ENCODE measurements at places on chromosomes 7 and 10.

GRCh38 chr7:118195837-118196474 lies 12.0 kb downstream of the LSM8 start:
- DNase-seq: peak; percentile 8

GRCh38 chr7:45028138-45028919 lies 28.3 kb downstream of the CCM2 start:
- DNase-seq: no peak

DNA sequence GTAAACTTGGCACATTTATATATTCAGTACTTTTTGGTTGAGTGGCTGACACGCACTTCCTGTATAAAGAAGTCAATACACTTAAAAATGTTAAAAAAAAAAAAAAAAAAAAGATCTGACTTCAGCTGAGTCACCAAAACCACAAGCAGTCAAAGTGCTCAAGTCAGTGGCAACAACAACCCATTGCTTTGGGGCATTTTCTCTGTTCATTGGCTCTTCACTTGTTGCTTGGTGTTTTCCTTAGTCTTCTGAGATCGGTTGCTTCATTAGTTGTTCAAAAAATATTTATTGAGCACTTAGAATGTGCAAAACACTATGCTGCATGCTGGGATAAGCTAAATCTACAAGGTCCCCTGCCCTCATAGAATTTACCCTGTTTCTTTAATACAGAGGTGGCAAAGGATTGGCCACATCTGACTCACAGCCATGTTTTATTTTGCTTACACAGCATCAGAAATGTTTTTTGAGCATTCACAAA lies 63.7 kb downstream of the ZNRF2 start:
- DNase-seq: no peak

GRCh38 chr10:70197235-70197945 lies 27.1 kb upstream of the SAR1A start:
- DNase-seq: peak; percentile 46

- no peak for DNase-seq
Observed at GRCh38 chr7:129866251-129866650, 86.5 kb downstream of the UBE2H start.

- no peak for DNase-seq
Observed at GRCh38 chr7:152014722-152015121, 10.8 kb upstream of the GALNT11 start.

GRCh38 chr7:121202834-121203233 lies 126.0 kb upstream of the WNT16 start:
- no peak for DNase-seq

DNA sequence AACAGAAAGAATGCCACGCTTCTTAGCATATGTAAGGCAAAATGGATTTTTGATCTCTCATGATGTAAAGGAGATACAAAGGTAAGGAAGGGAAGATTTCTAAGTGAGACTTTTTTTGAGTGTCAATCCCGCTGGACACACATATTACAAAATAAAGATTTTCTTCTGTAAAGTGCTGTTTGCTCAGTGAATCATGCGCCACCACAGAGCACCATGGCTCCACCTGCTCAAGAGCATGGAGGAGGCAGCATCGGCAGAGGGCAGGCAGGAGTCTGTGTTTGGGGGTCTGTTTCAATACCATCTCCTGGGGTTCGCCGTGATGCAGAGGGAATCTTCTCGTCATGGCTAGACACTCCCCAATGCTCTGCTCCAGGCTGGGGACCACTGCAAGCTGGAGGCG lies 83.5 kb downstream of the ALOX5 start:
- DNase-seq: no peak

DNA sequence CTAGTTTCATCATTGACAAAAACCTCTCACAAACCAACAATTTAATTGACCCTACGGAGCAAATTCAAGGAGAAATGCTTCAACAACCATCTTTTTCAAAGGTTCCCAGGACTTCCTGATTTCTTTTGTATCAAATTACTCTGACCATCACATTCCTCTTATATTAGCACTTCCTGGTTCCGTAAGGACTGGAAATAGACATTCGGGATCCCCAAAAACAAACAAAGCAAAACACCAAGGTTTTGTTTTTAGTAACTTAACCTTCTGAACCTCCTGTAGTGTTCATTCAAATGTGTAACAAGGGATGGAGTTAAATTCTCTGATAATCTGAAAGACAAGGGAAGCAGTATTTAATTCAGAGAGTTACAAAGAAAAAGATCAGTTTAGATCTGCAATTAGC lies 387.6 kb upstream of the NRP1 start:
- DNase-seq: no peak

- DNase-seq: no peak
Observed at GRCh38 chr7:138006106-138006505, 4.2 kb upstream of the CREB3L2 start.

DNA sequence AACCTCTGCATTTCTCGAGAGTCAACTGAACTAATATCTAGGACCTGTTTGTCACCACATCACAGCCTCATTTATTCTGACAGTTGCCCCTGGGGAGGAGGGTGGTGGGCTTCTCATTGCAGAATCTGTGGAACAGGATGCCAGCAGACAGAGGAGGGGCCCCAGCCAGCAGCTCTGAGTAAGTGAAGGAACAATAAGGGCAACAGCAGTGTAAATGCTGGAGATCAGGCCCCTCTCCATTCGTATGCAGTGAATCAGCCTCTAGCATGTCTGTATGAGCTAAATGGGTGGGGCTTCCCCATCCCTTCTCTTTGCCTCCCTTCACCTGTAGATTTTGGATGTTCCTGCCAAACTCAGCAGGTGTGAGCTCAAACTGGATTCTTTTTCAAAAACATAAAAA lies 7.7 kb upstream of the CPVL start:
- DNase-seq: no peak

DNA sequence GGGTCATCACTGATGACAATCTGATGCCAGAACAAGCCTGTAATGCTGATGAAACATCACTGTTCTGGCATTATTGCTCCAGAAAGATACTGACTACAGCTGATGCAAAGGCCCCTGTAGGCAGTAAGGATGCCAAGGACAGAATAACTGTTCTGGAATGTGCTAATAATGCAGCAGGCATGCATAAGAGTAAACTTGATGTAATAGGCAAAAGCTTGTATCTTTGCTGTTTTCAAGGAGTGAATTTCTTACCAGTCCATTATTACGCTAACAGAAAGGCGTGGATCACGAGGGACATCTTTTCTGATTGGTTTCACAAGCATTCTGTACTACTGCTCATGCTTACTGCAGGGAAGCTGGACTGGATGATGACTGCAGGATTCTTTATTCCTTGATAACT lies 18.7 kb downstream of the LCOR start:
- no peak for DNase-seq

DNA sequence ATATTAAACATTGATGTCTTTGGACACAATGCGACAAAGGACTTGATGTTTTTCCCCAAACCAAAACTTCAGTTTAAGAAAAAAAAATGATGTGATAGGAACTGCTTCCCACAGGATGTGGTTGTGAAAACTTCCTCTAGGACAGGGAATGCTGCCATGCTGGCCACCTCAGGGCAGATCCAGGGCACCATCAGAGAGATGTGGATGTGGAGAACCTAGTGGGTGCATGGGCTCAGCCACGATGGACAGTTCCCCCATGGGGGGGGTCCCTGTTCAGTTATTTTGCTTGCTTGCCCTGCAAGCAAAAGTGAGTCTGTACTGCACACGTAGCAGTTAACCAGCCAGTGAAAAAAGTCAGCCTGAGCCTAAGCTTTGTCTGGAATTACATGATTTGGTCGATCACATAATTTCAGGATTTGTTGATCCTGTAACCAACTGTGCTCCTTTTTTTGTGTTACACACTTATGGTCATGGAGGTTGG lies 36.3 kb downstream of the LAMB4 start:
- DNase-seq: no peak

DNA sequence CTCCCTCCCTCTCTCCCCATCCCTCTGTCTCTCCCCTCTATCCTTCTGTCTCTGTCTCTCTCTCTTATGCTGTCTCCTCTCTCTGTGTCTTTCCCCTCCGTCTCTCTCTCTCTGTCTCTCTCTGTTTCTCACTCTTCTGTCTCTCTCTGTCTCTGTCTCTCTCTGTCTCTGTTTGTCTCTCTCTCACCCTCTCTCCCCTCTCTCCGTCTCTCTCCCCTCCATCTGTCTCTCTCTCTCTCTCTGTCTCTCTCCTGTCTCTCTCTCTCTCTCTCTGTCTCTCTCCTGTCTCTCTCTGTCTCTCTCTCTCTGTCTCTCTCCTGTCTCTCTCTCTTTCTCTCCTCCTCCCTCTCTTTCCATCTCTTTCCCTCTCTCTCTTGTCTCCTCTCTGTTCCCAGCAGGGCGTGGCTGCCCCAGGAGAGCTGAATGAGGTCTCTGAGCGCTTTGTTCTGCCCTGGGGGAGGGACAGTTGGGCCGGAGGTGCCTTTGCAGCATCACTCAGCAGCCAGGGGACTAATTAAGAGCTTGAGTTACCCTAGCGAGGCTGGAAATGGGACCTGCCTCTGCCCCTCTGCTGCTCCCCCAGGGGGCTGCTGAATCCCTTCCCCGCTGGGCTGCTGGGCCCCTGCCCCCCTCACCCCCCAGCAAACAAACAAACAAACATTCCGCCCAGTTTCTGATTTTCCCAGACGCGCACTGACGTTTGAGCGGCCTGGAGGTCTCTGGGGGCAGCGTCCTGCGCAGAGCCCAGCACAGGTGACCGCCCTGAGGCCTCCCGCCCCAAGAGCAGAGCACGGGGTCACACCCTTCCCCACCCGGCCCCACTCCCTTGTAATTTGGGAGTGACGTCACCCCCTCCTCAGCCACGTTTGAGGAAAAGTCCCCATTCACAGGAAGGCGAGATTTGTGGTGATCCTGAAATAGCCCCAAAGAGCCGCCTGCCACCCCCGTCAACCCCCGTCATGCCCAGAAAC lies 68.1 kb downstream of the PDGFA start:
- no peak for DNase-seq

DNA sequence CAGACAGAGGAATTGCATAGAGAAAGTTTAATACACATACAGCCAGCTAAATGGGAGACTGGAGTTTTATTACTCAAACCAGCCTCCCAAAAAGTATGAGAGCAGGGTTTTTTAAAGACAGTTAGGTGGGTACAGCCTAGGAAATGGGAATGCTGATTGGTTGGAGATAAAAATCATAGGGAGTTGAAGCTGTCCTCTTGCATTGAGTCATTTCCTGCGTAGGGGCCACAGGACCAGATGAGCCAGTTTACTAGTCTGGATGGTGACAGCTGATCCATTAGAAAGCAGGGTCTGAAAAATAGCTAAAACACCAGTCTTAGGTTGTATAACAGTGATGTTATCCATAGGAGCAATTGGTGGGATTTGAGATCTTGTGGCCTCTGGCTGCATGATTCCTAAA lies 76.1 kb upstream of the POM121L12 start:
- DNase-seq: no peak

GRCh38 chr7:45606050-45606449 lies 31.9 kb downstream of the ADCY1 start:
- DNase-seq: no peak

DNA sequence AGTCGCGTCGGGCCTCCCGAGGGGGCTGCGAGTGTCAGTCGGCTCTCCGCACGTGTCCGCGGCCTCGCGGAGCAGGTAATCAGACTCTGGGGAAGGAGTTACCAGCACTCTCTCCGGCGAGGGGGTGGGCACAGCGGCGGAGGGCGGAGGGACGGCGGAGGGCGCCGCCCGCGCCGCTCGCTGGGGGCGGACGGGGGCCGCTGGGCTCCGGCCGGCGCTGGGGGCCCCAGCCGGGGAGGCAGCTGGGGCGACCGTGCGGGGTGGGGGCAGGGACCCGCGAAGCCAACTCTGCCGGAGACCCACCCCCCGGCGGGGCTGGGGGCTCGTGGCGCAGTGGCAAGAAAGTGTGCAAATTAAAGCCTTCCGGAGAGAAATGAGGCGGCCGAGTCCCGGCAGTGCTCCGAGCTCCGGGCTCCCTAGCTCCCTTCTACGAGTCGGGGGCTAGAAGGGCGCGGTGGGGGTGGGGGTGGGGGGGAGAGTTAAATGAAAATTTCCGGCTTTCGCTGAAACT lies at the start of gene CDK6:
TSS of gene CDK6 (minus strand) at position 85 of the 511 bp plus-strand sequence. CDS start 3,250 bp downstream, outside the sequence.
- DNase-seq: peak; percentile 23

DNA sequence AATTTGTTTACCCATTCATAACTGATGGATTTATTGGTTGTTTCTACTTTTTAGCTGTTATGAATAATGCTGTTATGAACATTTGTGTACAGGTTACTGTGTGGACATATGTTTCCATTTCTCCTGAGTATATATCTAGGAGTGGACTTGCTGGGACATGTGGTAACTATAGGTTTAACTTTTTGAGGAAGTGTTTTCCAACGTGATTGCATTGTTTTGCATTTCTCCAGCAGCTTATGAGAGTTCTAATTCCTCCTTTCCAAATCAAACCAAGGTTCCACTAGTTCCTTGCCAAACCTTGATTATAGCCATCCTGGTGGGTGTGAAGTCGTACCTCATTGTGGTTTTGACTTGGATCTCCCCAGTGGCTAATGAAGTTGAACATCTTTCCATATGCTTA lies 2.6 kb upstream of the PRF1 start:
- no peak for DNase-seq

- DNase-seq: no peak
Observed at GRCh38 chr10:12594448-12594944, 245.1 kb downstream of the CAMK1D start.

DNA sequence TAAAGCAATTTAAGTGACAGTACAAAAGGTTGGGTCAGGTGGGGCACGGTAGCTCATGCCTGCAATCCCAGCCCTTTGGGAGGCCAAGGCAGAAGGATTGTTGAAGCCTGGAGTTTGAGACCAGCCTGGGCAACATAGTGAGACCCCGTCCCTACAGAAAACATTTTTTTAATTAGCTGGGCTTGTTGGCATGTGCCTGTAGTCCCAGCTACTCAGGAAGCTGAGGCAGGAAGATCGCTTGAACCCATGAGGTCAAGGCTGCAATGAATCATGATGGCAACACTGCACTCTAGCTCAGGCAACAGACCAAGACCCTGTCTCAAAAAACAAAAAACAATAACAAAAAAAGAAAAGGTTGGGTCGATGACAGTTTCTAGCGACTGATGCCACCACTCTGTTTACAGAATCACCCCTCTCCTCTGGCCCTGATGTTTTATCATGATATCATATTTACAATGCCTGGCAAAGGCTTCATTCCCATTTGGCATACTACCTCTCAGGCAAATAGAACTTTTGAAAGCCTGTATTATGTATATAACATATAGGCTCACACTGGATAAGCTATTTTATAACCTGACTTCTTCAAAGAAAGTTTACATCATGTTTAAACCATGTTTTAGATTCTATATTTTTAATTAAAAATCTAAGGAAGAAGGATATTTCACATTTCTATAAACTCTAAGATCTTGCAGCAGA lies 558 bp upstream of the ABCC2 start:
- DNase-seq: no peak

DNA sequence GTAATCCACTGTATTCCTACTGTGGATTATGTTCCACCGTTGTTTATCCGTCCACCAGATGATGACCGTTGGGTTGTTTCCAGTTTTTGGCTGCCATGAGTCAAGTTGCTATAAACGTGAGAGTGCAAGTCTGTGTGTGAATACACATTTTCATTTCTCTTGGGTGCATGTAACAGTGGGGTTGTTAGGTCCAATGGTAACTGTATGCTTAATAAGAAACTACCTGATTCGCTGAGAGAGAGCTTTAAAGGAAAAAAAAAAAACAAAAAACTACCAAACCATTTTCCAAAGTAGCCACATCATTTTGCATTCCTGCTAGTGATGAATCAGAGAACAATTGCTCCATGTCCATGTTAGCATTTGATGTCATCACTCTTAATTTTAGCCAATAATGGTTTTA lies 15.9 kb downstream of the UBN2 start:
- no peak for DNase-seq
